ENCODE measurements at places on chromosomes 11 and 22.

DNA sequence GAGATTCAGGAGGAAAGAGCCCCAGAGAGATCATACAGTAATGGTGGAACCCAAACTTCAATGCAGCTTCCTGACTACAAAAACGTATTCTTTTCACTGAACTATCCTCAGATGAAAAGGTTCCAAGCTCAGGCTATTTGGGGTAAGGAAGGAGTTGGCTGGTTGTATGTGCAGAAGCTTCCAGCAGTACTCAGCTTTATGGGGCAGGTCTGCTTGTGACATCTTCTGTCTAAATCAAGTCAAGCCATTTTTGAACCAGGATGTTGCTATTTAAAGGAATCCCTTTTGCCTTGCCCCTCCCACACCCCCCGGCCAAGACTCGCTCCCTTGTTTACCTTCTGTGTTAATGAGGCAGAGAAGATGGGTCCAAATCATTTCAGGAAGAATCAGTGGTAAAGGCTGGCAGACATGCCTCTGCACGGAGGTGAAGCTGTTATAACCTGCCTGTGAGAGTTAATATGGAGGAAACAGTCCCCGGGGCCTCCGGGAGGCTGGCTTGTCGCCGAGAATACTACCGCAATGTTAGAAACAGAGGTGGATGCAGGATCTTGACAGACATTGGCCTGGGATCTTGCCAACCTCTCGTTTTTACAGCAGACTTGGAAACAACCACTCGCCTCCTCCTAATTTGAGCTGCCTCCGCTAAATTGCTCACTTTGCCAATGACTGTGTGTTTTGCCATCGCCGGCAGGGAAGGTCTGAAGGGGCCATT, 45.4 kb downstream of the TIMP3 start:
- no peak for DNase-seq

GRCh38 chr11:118634431-118635236, 27.2 kb downstream of the PHLDB1 start:
- DNase-seq, result peak; percentile 50

GRCh38 chr22:49486225-49486624, 341.4 kb downstream of the BRD1 start:
- no peak for DNase-seq

DNA sequence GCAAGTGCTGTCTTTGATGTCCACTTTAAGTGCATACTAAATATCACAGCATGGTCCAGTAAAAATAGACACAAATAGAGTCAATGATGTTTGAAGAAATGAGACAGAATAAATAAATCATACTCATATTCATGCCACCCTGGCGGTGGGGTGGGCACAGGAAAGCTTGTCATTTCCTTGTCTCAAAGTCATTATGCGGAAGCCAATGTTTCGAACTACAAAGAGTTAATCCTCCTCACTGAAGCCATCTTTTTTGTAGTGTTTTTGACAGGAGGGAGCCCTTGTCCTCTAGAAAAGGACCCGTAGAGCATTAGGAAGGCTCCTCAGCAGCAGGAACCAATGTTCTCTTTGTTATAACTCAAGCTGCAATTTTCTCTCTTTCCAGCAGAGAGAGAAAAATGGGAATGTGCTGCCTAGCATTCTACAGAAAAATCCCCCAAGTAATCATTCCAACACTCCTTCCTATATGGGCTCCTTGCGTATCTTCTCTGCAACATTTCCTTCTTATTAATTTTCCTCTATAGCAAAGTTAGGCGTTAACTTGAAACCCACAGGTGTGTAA, 30.6 kb downstream of the SC5D start:
- DNase-seq, result no peak

- DNase-seq, result no peak
These were observed 150.2 kb downstream of the SWAP70 start for GRCh38 chr11:9814108-9814507.

DNA sequence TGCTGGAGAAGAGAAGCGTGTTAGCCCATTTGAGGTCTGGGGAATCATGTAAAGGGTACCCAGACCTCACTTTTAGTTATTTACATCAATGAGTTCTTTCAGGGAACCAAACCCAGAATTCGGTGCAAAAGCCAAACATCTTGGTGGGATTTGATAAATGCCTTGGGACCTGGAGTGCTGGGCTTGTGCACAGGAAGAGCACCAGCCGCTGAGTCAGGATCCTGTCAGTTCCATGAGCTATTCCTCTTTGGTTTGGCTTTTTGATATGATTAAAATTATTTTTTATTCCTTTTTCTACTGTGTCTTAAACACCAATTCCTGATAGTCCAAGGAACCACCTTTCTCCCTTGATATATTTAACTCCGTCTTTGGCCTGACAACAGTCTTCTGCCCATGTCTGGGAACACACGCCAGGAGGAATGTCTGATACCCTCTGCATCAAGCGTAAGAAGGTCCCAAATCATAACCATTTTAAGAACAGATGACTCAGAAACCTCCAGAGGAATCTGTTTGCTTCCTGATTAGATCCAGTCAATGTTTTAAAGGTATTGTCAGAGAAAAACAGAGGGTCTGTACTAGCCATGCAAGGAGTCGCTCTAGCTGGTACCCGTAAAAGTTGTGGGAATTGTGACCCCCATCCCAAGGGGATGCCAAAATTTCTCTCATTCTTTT, 65.2 kb downstream of the ALX4 start:
- DNase-seq, result no peak

GRCh38 chr11:17743808-17744119, 9.2 kb downstream of the KCNC1 start:
- peak; percentile 41 for DNase-seq

All from posterior cingulate gyrus (tissue), 11 donors.